ENCODE measurements at places on chromosomes 3 and 15.
A peak's percentile ranks its signal among the peaks of the same experiment; 100 is the strongest.

GRCh38 chr15:33846142-33846541, 122.2 kb upstream of the CHRM5 start:
- no peak for DNase-seq

DNA sequence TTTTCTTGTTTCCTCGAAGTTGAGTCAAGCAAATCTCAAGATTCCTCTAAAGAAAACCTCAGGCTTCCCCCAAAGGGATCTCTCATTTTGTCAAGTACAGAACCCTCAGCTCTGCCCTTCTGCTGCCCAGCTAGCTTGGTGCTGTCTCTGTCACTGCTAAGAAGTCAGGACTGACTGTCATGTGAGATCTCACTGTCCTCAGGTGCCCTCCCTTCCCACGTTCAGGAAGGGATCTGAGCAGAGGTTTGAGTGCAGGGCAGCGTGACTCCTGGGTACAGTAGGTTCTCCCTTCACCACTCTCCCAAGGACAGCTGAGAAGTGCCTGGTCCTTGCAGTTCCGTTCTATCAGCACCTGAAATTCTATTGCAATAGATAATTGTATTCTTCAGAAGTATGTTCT, 229.7 kb downstream of the SLCO3A1 start:
- DNase-seq, result no peak

GRCh38 chr15:99632521-99632920, 66.7 kb downstream of the MEF2A start:
- DNase-seq, result no peak

DNA sequence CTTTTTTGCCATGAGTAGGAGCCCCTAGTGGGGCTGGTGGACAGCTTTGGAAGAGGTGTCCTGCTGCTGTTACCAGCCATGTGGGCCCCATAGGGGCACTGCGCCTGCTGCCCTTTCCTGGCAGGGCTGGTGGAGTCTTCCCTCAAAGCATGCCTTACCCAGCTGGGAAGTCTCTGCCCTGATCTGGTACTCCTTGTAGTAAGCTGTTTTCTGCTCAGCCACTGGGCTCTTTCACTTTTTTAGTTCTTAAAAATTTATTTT, 26.2 kb downstream of the HMCES start:
- no peak for DNase-seq

DNA sequence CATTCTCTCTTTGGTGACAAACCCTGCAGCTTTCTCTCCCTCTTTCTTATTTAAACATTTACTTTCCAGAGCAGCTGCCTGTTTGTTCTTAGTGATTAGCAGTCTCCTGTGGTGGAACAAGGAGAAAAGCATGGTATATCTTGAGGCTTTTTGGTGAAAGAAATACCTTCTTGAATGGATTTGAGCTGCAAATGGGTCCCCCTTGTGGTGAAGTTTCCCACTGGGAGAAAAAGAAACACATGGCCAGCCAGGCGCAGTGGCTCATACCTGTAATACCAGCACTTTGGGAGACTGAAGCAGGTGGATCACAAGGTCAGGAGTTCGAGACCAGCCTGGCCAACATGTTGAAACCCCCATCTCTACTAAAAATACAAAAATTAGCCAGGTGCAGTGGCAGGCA, 48.3 kb upstream of the ACP3 start:
- peak; percentile 79 for DNase-seq

DNA sequence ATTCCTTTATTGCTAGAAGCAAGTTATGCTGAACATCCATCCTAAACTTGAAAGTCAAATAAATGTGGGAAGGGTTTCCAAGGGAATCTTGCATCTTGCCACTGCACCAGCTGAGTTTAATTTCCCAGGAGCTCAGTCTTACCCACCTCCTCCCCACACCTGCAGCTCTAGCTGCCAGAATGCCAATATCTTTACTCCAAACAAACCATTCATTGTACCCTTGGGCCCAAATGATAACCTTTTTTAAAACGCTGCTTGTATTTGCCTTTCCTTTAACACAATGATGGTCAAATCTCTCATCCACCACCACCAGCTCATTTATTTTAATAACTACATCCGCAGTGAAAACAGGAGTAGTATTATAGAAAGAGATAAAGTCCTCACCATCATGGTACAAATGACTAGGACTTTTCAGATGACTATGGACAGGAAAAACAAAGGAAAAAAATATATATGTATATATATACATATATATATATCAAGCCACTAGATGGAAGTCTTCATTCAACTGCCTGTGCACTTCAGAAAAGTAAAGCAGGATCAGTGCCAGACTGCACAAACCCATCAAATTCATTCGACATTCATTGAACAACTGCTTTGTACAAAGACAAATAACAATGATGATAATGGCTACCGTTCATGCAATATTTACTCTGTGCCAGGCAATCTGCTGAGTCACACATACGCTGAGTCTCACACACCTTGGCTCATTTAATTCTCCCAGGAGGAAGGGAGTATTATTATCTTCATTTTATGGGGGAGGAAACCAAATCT, 44.0 kb downstream of the BFSP2 start:
- no peak for DNase-seq

Data from mesendoderm (in vitro differentiated cells).